ENCODE measurements at places on chromosomes 6 and 20.

- DNase-seq, result no peak
Measured at GRCh38 chr6:34340906-34341480, 51.5 kb downstream of the NUDT3 start.

DNA sequence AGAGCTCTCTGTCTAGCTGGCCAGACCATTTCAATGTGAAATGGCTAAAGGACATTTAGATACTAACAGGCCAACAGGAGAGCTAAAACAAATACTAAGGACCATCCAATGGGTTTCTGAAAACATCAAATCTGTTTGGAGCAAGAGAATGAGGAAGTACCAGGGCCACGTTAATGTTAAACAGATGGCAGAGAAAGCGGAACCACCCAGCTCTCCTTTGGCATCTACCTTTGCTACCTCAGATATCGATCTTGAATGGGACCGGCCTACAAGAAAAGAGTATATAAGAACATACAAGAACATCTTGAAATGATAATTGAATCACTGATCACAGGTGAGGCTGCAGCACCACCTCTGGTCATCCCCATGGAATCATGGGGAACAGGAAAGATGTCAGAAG lies 31.8 kb downstream of the KCNK5 start:
- DNase-seq, result no peak

DNA sequence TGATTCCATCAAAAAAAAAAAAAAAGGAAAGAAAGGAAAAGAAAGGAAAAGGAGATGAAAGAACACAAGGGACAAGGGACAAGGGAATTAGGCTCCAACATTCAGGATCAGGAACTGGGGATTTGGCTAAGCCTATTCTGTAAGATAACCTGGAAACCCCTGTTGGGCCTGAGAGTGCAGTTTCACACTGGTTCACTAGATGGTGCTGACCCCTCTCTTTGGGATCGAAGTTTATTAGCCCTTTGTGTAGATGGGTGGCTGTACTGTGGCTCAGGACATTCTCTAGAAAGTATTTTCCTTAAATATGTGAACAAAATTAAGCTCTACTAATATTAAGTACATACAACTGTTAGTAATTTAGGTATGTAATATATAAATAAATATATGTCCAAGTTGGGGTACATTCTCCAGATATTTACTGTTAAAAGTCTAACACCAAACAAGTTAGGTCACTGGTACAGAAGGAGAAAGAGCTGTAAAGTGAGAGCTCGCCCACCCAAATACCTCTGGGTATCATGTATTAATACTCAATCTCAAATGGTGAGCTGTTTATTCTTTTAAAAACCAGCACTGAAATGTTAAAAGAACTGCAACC lies 6.3 kb downstream of the OR2A4 start:
- no peak for DNase-seq

GRCh38 chr20:25195962-25196785 lies 662 bp downstream of the ENTPD6 start:
- no peak for DNase-seq

GRCh38 chr6:56851541-56852259 lies 103.2 kb upstream of the BEND6 start:
- no peak for DNase-seq

DNA sequence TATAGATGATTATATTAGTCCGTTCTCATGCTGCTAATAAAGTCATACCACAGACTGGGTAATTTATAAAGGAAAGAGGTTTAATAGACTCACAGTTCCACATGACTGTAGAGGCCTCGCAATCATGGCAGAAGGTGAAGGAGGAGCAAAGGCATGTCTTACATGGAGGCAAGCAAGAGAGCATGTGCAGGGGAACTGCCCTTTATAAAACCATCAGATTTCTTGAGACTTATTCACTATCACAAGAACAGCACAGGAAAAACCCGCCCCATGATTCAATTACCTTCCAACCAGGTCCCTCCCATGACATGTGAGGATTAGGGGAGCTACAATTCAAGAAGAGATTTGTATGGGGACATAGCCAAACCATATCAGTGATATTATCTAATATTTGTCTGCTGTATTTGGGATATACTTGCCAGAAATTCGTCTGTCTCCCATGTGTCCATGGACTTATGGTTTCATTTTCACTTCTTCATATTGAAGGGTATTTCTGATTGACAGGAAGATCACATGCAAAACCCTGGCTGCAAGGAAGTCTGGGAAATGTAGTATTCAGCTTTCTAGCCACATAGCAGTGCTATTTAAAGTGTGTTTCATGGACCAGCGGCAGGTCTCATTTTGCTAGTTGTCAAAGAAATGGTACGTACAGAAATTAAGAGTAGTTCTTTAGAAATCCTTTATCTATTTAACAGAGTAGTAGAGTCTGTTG lies 50.5 kb upstream of the PAK5 start:
- DNase-seq, result no peak

DNA sequence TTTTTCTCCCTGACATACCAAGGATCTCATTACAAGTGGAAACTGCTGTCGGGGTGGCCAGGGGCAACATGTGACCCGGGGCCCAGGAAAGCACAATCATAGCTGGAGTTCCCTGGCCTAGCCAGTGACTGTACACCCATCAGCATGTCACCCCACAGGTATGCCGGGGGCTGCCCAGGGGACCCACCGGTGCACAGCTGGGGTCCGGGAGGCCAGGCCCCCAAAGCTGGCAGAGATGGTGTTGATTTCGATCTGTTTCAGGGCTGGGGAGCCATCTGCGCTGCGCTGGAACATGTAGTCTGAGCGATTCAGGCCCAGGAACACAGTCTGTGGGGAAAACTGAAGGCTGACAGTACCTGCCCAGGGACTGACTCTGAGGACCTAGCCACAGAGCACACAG lies 13.3 kb downstream of the GSS start:
- no peak for DNase-seq

DNA sequence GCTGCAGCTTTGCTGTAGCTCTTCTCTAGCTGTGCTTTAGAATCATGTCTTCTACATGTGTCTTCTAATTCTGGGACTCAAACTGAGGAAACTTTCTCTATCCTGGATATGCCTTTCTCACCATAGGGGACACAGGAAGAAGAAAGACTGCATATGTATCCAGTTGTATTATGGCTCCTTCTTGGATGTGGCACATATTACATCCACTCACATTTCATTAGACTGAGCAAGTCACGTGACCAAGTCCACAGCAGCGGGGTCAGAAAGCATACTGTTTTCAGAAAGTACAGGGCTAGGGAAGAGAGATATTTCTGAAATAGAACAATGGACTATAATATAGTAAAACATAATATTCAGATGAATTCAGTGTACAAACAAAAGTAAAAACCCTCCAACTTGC lies 187.6 kb upstream of the RIMS1 start:
- no peak for DNase-seq

- DNase-seq, result no peak
Measured at GRCh38 chr20:24910461-24910860, 38.6 kb upstream of the CST7 start.

GRCh38 chr6:15892369-15892768 lies 229.5 kb upstream of the DTNBP1 start:
- no peak for DNase-seq
